NCI-H526 (cell line): ENCODE measurements at places on chromosomes 3 and 15.

GRCh38 chr3:28069438-28069837 is 172.0 kb upstream of the CMC1 start:
- no peak for DNase-seq

DNA sequence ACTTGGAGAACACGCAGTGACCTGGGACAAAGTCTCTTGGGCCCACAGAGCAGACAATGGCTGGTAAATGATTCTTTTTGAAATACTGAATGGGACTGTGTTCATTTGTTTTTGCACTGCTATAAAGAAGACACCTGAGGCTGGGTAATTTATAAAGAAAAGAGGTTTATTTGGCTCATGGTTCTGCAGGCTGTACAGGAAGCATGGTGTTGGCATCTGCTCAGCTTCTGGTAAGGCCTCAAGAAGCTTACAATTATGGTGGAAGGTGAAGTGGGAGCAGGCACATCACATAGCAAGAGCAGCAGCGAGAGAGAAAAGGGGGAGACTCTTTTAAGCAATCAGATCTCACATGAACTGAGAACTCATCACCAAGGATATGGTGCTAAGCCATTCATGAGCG is 321.6 kb downstream of the THSD4 start:
- DNase-seq: no peak

- no peak for DNase-seq
Measured at GRCh38 chr3:69378112-69378802, 7.6 kb downstream of the FRMD4B start.

DNA sequence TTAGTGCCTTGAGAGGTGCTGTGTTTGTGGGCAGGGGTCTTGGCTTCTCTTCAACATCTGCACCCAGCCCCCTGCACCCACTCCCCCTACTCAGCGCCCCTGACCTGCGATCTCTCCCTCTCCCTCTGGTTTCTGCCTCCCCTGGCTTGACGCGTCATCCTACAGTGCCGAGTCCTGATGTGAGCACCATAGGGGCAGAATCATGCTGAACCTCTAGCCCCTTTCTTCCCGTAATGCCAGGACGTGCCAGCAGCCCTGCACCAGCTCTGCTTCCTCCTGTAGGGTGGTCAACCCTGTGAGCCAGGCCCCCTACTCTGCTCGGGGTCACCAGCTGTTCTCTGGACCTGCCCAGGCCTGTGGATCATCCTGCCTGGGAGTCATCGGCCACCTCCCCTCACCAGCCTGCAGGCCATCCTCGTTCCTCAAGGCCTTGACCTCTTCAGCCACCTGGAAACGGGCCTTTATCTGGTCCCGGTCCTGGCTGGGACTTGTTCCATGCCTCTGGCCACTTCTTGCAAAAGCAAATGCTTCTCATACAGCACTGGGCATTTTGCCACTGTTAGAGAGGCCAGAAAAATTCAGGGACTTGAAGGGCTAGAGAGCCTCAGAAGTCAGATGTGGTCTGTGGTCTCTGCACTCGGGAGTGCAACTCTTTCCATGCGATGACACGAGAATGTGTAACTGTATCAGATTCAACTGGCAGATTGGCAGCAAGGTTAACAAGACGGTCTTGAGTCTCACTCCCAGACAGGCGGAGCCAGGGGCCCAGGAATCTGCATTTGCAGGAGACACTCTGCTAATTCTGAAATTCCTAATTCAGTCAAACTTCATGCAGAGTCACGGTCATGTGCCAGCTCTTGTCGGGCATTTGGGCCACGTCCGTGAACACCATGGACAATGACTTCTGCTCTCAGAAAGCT is 16.7 kb upstream of the KLF15 start:
- no peak for DNase-seq

DNA sequence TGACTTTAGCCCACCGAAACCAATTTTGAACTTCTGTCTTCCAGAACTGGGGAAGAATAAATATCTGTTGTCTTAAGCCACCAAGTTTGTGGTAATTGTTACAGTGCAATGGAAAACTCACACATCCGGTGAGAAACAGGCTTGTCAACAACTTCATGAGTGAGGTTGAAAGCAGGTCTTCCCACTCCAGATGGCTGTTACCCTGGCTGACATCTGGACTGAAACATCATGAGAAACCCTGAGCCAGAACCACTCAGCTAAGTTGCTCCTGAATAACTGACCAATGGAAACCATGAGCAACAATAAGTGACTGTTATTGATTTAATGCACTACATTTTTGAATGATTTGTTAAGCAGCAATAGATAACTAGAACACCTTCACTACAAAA is 10.3 kb downstream of the ACSBG1 start:
- DNase-seq: no peak

DNA sequence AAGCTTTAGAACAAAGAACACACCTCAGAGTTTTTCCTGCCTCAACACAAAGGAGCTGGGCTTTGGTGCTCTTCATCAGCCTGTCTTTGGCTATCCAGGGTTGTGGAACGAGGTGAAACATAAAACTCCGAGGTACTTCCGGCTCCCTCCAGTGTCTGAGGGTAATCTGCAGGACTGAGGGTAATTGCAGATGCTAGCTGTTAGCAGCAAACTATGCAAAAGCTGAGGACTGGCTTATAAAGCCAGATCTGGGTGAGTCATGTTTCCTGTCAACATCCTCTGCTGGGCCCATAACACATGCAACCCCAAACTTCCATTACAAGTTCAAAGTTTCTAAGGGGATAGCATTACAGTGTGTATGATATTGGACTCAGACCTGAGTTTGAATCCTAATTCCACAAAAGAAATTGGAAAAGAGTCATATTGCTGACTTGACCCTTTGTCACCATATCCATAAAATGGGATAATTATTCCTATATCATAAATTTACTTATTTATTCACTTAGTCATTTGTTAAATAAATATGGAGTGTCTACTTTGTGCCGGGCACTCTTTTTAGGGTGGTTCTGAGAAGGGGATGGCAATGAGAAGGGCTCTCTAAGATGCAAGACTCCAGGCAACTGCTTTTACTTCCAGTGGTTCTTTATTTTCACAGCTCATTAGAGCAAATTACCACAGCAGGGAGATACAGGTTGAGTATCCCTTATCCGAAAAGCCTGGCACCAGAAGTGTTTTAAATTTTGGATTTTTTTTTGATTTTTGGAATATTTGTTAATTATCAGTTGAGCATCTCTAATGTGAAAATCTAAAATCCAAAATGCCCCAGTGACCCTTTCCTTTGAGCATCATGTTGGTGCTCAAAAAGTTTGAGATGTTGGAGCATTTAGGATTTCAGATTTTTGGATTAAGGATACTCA is 9.5 kb upstream of the TRIM69 start:
- DNase-seq: no peak

DNA sequence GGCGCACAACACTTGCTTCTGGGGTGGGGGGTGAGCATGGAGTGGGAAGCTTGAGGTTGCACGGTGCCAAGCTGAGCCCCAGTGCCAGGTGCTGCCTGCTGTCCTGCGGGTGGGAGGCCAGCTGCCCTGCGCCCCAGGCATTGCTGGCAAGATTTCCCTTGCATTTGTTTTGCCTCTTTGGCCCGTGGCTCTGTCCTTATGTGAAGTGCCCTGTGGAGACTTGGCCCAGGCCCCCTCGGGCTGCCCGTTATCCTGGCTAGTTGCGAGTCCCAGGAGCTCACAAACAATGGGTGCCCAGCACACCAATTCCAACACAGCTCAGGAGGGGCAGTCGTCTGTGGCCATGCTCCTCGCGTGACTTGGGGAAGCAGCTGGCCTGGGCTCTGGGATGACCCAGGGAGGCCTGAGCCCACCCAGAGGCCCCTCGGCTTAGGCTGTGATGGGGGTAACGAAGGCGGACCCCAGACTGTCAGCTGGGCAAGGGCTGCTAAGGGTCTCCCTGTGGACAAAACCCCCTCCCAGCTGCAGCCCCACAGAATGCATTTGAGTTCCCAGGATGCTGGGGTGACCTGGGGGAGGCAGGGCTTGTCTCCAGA is 5.9 kb downstream of the C3orf22 start:
- no peak for DNase-seq

GRCh38 chr3:72126441-72127223 is 341.7 kb upstream of the PROK2 start:
- DNase-seq: no peak

DNA sequence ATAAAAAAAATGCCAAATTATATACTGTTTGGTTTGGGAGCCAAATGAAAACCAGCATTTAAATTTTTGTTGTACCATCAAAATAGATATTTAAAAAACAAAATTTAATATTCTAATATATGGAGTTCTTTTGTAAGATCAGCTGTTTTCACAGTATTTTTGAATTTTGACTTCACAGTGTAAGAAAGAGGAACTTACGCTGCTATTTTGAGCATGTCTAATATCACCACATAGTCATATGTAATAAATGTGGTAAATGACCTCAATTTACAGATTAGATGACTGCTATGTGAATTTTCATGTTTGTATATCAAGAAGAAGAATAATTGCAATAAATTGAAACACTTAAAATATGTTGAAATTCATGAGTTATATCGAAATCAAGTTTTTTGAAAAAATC is 189.6 kb downstream of the ARRDC4 start:
- DNase-seq: no peak

GRCh38 chr15:92306663-92307062 is 87.0 kb upstream of the ST8SIA2 start:
- DNase-seq: peak; percentile 21

- no peak for DNase-seq
Measured at GRCh38 chr15:82999426-82999825, 12.0 kb downstream of the C15orf40 start.

DNA sequence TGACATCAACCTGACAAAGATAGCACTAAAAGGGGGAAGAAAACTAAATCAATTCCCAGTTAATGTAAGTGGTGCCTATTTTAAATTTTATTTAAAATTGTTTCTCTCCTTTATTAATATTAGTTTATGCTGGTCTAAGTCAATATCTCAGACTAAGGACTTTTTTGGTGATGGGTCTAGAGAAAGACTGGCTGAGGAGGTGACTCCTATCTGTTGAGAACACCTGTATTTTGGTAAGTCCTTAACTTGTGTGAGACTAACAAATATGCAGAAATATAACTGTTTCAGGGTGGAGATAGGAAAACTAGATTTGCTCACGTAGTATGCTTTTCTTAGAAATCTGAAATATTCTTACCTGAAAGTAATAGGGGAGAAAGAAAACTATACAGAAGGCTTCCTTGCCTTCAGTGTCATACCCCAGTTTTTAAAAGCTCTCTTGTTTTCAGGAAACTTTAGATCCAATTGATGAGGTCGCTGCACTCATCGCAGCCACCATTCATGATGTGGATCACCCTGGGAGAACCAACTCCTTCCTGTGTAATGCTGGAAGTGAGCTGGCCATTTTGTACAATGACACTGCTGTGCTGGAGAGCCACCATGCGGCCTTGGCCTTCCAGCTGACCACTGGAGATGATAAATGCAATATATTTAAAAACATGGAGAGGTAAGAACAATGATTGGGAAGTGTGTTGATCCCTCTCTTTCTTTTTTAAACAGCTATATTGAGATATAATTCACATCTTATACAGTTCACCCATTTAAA is 138.9 kb downstream of the PDE8A start:
- DNase-seq: no peak

GRCh38 chr15:49215768-49216739 is 46.0 kb downstream of the GALK2 start:
- no peak for DNase-seq

- DNase-seq: no peak
Measured at GRCh38 chr3:141677701-141678100, 60.4 kb upstream of the RNF7 start.

DNA sequence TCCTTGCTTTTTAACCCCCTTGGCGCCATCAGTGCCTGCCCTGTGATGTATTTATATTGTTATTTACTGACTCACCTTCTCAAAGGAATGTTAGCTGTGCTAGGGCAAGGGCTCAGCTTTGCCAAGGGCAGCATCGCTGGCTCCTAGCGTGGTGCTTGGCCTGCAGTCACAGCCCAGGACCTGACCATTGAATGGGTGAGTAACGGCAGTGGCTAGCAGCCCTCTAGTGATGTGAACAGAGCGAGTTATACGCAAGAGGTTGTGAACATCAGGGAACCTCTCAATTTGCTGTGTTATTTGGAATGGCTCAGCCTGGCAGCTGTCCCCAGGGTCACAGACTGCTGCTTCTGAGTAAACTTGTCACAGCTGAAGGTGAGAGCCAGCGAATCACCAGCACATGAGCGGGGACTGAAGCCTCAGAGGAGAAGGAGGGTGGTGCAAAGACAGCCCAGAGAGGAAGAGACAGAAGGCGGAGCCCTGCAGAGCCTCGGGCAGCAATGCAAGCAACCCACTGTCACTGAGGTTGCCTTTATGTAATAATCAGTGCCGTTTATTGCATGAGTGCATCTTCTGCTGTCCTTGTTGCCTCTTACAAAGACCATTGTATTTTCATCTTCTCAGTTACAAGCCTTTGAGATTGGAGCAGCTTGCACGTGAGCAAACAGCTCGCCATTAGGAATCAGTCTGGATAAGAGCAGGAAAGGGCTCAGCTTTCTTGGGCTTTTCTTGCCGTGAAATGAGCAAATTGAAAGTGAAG is 158.3 kb downstream of the SLCO3A1 start:
- DNase-seq: peak; percentile 21

GRCh38 chr15:62706317-62706716 is 336.2 kb upstream of the TPM1 start:
- no peak for DNase-seq

DNA sequence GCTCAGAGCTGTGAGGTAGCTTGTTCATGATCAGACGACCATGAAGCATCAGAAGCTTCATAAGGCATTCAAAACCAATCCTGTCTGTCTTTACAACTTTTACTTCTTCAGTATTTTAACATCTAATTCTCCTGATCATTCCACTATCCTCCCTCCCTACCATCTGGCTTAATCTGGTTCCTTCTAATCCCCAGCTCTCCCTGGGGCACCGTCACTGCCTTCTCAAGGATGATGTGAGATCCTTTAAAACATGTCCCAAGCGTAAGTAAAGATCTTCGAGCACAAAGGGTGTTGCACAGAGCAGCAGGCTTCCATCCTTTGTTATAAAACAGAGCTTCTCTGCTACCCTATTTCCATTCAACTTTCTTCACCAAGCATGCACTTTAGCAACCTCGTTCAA is 362.7 kb upstream of the ARRDC4 start:
- DNase-seq: no peak

- no peak for DNase-seq
Measured at GRCh38 chr3:26718315-26718714, 95.7 kb downstream of the LRRC3B start.

- DNase-seq: no peak
Measured at GRCh38 chr15:64058279-64058678, 12.0 kb upstream of the DAPK2 start.

- DNase-seq: no peak
Measured at GRCh38 chr15:70274255-70274880, 176.7 kb upstream of the TLE3 start.

GRCh38 chr3:112297714-112298113 is 3.7 kb upstream of the SLC9C1 start:
- DNase-seq: no peak
